ENCODE measurements at places on chromosomes 1 and 21. TPM values are rescaled to one million over a fixed set of nuclear protein-coding genes. Genes with fewer than 3 reads are reported as not detected.

The TMEM240 gene
- 7.2 TPM for polyA plus RNA-seq

The KCNK1 gene
- polyA plus RNA-seq: 0.66 TPM

The MINDY1 gene
- polyA plus RNA-seq: 12.8 TPM

The FCAMR gene
- not detected for polyA plus RNA-seq

The ADORA1 gene
- 2.1 TPM for polyA plus RNA-seq

The FMO1 gene
- not detected for polyA plus RNA-seq
